ENCODE measurements at places on chromosomes 11 and 22. TPM values are rescaled to one million over a fixed set of nuclear protein-coding genes. Genes with fewer than 3 reads are reported as not detected.

DNA sequence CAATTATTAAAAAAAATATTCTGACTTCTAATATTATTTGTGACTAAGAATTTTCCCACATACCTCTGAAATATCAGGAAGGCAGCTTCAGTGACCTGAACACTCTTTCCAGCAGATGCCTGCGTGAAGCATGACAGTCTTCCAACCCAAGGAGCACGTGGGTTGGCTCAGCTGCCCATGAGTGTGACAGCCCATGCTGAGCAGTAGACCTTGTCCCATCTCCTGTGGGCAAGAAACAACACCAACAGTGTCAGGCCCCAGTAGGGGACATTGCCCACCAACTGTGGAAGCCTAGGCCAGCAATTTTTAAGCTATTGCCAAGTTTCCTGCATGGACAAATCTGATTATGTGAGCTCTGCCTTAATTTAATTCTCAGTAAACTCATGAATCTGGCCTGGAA lies 66.4 kb upstream of the OLFML1 start:
- H3K36me3 ChIP-seq: no peaks in the 10 kb centered on the region
- no peaks in the 10 kb centered on the region for H3K27me3 ChIP-seq
- no peak overlapping the region for H3K27ac ChIP-seq
- H3K4me1 ChIP-seq: no peaks in the 10 kb centered on the region
- H3K4me3 ChIP-seq: no peak overlapping the region

DNA sequence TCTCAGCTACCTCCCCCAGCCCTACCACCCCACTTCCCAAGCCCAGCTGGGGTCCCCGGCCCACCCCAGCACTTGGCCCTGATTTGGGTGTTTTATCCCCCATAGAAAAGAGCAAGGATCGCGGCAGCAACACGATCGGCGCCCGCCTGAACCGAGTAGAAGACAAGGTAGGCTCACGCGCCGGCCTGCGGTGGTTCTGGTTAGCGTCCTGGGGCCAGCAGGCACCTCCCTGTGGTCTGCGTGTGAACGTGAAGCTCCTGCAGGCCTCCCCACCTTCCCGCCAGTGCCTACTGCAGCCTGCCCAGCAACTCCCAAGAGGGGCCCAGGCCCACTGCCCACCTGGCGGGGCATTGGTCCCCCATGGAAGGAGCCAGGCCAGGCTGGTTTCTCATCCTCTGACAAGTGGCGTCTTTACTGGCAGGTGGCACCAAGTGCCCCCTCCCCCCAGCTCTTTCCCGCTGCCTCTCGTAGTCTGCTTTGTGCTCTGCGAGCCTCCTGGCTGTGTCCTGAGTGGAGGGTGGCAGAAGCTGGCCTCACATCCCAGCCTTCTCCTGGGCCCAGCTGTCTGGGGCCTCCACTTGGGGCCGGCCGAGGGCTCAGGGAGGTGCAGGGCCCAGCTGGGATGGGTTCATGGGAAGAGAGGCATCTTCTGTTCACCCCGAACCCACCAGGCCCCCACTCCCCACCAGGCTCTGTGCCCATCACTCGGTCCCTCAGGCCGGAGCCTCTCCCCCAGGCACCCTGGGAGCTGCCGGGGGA lies 78.3 kb upstream of the KCNQ1OT1 start:
- peak; percentile 33 for DNase-seq
- H3K27ac ChIP-seq: peak overlapping the region; percentile 86
- no peaks in the 10 kb centered on the region for H3K27me3 ChIP-seq
- H3K4me1 ChIP-seq: peaks cover 11% of the 10 kb centered on the region
- no peaks in the 10 kb centered on the region for H3K36me3 ChIP-seq
- no peak overlapping the region for H3K4me3 ChIP-seq

DNA sequence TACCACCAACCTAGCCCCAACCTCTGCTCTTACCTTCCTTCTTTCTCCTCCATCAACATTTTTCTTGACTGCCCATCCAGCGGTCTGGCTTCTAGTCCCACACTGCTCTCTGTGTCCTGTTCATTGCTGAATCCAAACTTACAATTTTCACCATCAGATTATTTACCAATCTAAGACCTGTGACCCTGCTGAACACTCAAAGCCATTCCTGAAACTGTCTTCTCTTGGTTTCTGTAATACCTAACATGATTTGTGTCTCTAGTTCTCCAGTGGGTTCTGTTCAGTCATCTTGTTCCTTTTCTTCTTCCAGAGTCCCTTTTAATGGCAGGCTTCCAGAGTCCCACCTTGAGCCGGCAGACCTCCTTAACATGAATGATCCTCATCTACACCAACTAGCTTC lies 24.1 kb downstream of the RRAS2 start:
- DNase-seq: no peak
- H3K27me3 ChIP-seq: no peaks in the 10 kb centered on the region
- no peaks in the 10 kb centered on the region for H3K4me1 ChIP-seq
- H3K36me3 ChIP-seq: no peaks in the 10 kb centered on the region
- H3K27ac ChIP-seq: no peak overlapping the region

- H3K27me3 ChIP-seq: no peaks in the 10 kb centered on the region
- H3K27ac ChIP-seq: no peak overlapping the region
- no peaks in the 10 kb centered on the region for H3K36me3 ChIP-seq
- no peak for DNase-seq
- no peaks in the 10 kb centered on the region for H3K4me1 ChIP-seq
Measured at GRCh38 chr11:109739379-109739778, 317.4 kb downstream of the C11orf87 start.

DNA sequence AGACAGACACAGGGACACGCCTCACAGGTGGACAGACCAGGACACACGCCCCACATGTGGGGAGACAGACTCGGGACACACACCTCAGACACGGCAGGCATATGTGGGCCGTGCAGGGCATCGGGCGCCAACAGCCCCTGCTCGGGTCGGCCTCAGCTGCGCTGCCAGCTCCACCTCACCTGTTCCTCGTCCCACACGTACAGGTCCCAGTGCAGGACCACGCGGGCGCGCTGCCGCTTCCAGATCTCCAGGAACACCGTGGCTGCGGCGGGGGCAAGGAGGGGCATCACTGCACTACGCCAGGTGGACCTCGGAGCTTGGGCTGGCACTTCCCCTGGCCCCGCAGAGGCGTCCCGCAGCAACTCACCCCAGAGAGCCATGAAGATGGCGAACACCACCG lies 12.4 kb downstream of the ANO9 start:
- no peaks in the 10 kb centered on the region for H3K36me3 ChIP-seq
- no peak overlapping the region for H3K27ac ChIP-seq
- DNase-seq: no peak

Gene STX3
- 23.2 TPM for total RNA-seq

Gene ATM
- 99.7 TPM for total RNA-seq

Data from uterus (tissue), 4 donors.